HuH-7 (cell line): ENCODE measurements at places on chromosomes 13 and 19.

DNA sequence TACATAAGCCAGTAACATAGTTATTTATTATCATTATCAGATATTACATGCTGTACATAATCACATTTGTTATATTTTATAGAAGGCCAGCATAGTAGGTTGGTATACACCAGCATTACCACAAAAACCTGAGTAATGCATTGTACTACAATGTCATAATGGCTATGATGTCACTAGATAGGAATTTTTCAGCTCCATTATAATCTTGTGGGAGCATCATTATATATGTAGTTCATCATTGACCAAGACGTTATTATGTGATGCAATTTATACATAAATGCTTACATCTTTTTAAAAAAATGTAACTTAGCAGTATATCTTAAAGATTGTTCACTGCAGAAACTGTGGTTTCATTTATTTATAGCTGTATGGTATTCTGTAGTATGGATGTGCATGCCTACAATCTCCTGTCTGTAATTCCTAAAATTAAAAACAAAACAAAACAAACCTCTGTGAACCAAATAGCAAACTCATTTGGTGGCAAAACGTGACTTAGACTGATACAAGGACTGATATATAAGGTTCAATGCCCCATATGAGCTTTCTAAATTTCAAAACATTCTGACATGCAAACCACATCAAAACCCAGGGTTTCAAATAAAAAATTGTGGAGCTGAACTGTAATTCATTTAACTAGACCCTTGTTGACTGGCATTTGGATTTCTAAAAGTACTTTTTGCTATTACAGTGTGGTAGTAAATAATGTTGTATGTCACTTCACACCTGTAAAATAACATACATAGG is 250.9 kb downstream of the DLEU7 start:
- DNase-seq = no peak

DNA sequence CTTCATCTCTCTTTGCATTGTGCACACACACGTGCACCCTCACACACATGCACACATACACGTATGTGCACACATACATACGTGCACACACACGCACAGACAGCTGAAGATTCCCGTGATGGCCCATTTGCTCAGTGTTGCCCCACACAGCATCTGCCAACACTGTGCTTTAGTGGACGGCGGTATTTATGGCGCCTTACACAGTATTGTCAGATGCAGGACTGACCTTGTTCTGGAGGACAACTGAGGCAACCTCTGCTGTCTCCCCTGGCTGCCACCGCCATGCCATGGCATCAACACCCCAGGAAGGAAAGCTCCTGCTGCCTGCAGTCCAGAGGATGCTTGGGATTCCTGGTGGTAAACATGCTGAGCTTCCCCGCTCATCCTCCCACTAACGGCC is 316.4 kb downstream of the TEX29 start:
- DNase-seq = no peak

- no peak for DNase-seq
These were observed 7.7 kb downstream of the SLC25A30 start for GRCh38 chr13:45410466-45410865.

DNA sequence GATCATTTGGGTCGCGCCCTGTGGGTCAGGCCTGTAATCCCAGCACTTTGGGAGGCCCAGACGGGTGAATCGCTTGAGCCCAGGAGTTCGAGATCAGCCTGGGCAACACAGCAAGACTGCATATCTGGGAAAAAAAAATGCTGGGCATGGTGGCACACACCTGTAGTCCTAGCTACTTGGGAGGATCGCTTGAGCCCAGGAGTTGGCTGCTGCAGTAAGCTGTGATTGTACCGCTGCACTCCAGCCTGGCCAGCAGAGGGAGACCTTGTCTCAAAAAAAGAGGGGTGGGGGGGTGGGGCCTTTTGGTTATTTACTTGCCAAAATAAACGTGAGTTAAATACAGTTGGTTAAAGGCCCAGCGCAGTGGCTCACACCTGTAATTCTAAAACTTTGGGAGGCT is 9.8 kb upstream of the ZNF544 start:
- no peak for DNase-seq

DNA sequence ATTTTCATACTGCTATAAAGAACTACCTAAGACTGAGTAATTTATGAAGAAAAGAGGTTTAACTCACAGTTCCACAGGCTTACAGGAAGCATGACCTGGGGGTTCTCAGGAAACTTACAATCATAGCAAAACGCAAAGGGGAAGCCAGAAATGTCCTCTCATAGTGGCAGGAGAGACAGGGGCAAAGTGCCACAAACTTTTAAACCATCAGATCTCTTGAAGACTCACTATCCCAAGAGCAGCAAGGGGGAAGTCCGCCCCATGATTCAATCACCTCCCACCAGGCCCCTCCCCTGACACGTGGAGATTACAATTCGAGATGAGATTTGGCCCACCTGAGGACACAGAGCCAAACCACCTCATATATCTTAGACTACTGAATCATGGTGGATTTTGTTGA is 198.7 kb downstream of the KCTD12 start:
- DNase-seq = no peak

DNA sequence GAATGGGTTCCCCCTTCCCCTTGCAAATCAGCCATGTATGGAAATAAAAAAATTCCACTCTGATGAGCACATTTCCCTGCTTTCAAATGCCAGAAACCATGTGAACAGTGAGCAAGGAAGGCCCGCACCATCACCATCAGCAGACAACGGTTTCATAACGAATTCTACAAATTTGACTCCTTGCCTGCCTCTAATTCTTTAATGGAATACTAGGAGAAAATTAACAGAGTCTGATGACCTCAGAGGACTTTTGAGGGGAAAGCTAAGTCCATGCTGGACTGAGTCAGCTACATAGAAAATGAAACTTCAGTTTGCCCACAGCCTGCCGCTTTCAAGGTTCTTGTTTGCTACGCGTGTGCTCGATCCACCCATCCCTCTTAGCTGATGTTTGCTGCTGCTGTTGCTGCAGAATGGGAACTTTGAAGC is 46.7 kb upstream of the KL start:
- no peak for DNase-seq

DNA sequence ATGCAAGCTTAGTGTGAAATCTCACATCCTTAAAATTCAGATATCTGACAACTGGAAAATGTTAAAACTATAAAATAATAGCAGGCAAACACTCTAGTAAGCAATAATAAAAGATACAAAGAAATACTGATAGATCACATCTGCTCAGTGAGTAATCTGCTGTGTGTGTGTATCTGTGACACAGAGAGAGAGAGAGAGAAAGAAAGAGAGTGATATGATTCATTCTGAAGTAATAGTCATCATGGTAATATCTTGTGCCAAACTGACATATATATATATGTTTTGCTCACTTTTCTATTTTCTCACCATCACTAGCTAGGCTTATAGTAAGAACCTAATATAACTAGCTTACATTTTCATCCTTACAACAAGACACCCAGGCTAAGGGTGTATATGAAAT is 288.0 kb upstream of the SLITRK6 start:
- DNase-seq = no peak

DNA sequence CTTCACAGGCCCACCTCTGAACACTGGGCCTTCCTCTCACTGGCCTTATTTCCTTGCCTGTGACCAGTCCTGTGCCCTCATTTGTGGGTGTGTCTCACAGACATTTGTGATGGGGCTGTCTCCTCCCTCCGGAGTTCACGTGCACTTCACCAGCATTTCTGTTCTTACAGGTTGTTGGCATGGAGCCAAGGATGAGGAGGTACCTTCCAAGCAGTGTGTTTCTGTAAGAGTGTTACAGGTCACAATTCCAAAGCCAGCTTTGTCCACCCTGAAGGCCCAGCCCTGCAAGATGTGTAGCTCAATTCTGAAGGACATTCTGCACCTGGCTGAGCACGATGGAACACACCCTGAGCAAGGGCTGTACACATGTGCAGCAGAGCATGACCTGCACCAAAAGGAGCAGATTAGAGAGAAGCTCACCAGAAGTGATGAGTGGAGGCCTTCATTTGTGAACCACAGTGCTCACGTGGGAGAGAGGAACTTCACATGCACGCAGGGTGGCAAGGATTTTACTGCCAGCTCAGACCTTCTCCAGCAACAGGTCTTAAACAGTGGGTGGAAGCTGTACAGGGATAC is 8.1 kb downstream of the ZNF749 start:
- DNase-seq = no peak

DNA sequence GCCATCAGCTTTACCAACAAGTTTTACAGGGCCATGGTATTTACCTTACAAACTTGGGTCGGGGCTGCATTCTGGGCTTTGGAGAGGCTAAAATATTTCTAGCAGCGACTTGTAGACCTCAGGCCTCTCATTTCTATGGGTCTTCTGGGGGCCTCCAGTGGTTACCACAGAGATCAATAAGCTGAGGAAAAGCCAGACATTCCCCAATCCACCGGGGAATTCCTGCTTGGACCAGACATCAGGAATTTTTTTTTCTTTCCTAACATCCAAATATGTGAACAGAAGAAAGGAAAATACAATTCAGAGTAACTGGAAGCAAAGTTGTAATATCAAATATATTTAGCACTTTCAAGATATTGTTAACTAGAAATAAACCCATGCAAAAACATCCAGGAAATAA is 1.5 kb downstream of the DZIP1 start:
- DNase-seq = no peak

DNA sequence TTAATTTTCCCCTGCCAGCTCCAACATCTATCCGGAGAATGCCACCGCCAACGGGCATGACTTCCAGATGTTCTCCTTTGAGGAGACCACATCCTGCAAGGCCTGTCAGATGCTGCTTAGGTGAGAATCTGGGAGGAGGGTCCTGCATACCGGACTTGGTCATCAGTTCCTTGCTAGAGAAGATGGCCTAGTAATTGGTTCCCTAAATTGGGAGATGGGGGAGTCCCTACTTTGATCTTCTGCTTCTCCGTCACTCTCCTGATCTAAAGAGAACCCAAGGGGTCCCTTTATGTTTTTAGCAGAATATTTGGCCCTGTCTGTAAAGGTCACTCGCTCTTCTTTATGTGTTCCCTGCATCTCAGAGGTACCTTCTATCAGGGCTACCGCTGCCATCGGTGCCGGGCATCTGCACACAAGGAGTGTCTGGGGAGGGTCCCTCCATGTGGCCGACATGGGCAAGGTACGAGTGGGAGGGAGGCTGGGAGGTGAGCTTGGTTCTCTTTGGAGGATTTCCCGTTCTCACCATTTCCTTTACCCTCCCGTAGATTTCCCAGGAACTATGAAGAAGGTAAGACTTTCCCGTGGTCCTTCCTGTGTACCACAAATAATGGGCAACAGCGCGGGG is 54.1 kb upstream of the ADGRE1 start:
- no peak for DNase-seq

- no peak for DNase-seq
These were observed 34.4 kb upstream of the FXYD3 start for GRCh38 chr19:35081201-35081600.

- no peak for DNase-seq
These were observed 15.3 kb upstream of the GPR183 start for GRCh38 chr13:99322297-99323103.

DNA sequence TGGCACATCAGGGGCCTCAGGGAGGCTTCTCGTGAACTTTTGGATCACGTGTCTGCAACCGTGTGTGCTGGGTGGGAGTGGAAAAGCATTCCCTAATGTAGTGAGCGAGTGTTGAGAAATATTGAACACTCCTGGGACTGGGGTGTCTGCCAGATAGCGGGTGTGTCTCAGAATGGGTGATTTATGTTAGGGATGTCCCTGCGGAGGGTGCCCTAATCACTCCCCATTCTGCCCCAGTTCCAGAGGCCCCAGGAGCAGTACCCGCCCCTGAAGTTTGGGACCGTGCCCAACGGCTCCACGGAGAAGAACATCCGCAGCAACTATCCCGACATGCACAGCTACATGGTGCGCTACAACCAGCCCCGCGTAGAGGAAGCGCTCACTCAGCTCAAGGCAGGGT is 24.2 kb upstream of the GRWD1 start:
- no peak for DNase-seq

DNA sequence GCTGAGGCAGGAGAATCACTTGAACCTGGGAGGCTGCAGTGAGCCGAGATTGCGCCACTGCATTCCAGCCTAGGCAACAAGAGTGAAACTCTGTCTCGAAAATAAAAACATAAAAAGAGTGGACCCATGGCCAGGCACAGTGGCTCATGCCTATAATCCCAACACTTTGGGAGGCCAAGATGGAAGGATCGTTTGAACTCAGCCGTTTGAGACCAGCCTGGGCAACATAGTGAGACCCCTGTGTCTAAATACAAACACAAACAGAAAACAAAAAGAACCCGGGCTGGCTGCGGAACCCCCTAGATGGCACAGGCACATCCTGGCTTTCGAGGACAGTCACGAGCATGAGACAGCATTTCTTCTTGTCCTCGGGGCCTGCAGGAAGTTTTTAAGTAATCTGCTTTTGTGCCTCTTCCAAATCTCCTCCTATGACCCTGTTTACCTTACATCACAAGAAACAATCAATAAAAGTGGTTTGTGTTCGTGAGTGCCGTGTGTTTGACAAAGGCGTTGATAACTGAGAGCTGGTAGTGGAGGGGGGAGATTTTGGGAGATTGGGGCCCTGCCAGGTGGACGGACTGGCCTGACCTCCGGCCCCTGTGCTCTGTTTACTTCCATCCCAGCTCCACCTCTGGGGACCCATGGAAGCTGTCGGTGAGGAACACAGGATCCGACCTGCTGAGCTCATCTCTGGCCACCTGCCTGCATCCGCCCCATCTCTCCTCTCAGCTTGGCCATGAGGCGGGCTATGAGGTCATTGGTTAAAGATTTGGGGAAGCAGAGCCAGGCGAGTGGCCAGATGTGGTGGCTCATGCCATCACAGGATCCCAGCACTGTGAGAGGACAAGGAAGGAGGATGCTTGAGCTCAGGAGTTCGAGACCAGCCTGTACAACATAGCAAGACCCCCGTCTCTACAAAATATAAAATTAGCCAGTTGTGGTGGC is 5.9 kb upstream of the GDF15 start:
- peak; percentile 56 for DNase-seq
